ENCODE measurements at places on chromosomes 1 and 21.

- DNase-seq: no peak
Measured at GRCh38 chr1:179425186-179425585, 59.4 kb downstream of the AXDND1 start.

- DNase-seq: no peak
Measured at GRCh38 chr1:82901118-82901517, 1097.8 kb downstream of the TTLL7 start.

GRCh38 chr1:228082918-228083870 is 686 bp downstream of the ARF1 start:
- no peak for DNase-seq

- no peak for DNase-seq
Measured at GRCh38 chr1:21933397-21934248, 3.5 kb downstream of the HSPG2 start.

DNA sequence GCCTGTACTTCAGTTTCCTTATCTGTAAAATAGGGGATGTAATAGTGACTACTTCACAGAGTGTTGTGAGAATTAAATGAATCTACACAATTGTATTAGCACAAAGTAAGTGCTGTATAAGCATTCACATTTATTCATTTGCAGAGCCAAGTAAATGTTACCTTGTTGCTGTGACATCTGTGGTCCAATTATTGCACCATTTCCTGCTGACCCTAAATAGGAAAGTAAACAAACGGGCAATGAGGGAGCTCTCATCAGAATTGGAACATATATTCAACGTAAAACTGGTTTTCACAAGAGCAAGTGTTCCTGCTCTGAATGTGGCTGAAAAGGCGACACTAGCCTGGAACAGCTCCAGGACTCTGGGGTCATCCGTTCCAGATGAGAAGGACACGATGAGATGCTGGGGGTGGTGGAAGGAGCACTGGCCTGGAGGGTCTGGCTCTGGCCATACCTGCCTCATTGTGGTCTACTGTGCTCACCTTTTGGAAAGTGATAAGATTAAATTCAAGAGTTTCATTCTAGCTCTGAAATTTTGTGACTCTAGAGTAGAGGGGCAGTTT is 34.5 kb downstream of the PROX1 start:
- no peak for DNase-seq

GRCh38 chr1:43861988-43862735 is 71.4 kb upstream of the ARTN start:
- DNase-seq: no peak

- no peak for DNase-seq
Measured at GRCh38 chr1:96721053-96721415, 550 bp upstream of the PTBP2 start.

DNA sequence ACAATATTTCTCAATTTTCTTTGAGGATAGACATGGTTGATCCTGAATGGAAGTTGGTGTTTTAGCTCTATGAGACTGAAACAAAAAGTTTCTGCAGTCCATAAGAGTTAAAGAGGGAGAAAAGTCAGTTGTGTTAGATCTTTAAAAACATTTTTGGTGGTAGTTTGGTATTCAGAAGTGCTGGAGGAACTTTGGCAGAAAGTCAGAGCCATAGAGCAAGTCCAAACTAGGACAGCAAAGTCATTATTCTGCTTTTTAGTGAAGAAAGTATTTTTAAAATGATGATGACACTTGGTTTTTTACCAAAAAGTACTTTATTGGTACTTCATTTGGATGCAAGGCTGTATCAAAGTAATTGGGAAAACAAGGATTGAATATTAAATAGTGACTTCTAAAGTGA is 41.8 kb downstream of the FNBP1L start:
- DNase-seq: no peak

GRCh38 chr1:35832276-35832905 is 24.6 kb downstream of the AGO4 start:
- no peak for DNase-seq

DNA sequence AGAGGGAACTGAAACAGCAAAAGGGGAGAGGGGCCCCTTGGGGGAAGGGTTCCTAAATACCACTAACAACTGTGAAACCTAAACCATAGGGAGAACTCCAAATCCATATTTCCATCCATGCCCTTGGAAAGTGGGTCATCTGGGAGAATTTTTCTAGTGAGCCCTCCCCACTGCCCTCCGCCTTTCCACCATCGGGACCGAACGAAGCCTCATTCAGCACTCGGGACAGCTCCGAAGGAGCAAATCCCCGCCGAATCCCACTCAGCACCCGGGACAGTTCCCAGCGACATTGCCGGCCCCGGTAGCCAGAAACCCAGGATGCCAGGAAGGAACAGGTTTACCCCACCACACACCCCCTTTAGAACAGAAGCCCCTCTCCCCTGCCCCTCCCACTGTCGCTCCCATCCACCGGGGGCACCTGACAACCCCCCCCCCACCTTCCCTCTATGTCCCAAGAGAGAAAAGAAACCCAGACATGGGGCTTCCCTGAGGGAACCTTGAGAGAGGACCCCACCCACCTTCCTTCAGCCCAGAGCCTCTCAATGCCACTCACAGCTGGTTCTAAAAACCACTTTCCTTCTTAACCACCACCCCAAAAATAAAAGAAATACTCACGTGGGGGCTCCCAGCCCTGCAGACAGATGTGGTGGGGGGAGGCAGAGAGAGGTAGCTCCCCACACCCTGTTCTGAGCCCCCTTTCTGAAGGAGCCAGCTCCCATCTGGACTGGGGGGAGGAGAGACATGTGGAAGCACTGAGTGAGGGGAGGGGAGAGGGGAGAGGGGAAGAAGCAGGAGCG is 4.5 kb downstream of the DLGAP3 start:
- DNase-seq: peak; percentile 34
